ENCODE measurements at places on chromosomes 2 and 18. TPM values are rescaled to one million over a fixed set of nuclear protein-coding genes. Genes with fewer than 3 reads are reported as not detected.

TXNL1 gene
- 109 TPM for polyA plus RNA-seq

LTBP1 gene
- polyA plus RNA-seq = 117 TPM

GNAL gene
- 15.4 TPM for polyA plus RNA-seq

DRC1 gene
- not detected for polyA plus RNA-seq

RNF152 gene
- polyA plus RNA-seq = 2.6 TPM

FIGLA gene
- 3.3 TPM for polyA plus RNA-seq

DSG1 gene
- not detected for polyA plus RNA-seq

CD207 gene
- 0.83 TPM for polyA plus RNA-seq

SCN2A gene
- polyA plus RNA-seq = 0.15 TPM

CFC1 gene
- not detected for polyA plus RNA-seq

TEKT4 gene
- polyA plus RNA-seq = not detected

LRRC30 gene
- polyA plus RNA-seq = not detected
